Bronchial epithelial cell (primary cell): ENCODE measurements at places on chromosomes 12 and 14. TPM values are rescaled to one million over a fixed set of nuclear protein-coding genes. Genes with fewer than 3 reads are reported as not detected.

The LGMN gene
- 34.0 and 59.3 TPM in 2 replicates for total RNA-seq

The OASL gene
- 0.79 and 7.9 TPM in 2 replicates for total RNA-seq

The C12orf50 gene
- not detected in 2 replicates for total RNA-seq

The OR4K1 gene
- total RNA-seq: not detected in 2 replicates

The TBC1D30 gene
- 2.6 and 4.2 TPM in 2 replicates for total RNA-seq

The GPD1 gene
- total RNA-seq: 0.26 and 0.53 TPM in 2 replicates

The PTPRB gene
- total RNA-seq: 0.38 and 0.53 TPM in 2 replicates

The ZNF385A gene
- total RNA-seq: 5.3 and 7.6 TPM in 2 replicates

The EMP1 gene
- 15.6 and 21.3 TPM in 2 replicates for total RNA-seq

The TAS2R50 gene
- total RNA-seq: 1.0 and 2.1 TPM in 2 replicates
